ENCODE measurements at places on chromosomes 3 and 15.

DNA sequence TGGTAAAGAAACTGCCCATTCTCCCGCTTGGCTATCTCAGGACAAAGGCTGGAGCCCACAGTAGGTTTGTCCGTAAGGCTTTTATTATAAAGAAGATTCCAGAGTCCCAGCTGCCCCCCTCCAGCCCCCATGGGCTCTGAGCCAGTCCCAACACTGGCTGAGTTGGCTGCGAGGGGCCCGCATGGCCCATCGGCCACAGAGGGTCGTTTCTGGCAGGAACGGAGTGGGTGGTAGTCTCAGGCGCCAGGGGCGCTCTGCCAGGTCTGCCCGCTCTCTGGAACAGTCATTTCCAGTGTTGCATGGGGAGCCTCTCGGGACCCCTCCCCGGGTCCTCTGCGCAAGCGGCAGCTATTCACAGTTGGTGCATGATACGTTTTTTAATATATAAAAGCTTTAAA is 12.2 kb downstream of the H1-8 start:
- DNase-seq: no peak

GRCh38 chr3:9501226-9501625 is 52.4 kb downstream of the LHFPL4 start:
- no peak for DNase-seq

GRCh38 chr15:93088200-93088980 is 621 bp downstream of the RGMA start:
- no peak for DNase-seq

DNA sequence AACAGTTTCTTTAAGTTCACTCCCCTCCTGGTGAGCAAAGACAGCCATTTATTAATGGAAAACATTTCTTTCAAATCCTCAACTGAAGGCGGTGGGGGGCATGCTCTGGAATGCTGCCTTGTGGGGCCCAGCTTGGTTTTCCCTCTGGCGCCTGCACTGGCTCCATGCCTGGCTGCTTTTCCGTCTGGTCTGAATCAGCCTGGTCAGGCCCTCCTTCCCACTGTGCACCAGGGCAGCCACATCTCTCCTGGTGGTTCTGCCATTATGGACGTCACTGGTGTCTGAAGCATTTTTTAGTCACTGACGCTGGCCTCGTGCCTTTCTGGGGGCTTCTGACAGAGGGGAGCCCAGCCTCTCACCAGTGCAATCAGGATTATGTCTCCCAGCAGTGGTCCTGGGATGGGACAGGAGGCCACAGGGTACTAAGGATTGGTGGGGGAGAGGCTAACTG is 57.6 kb upstream of the APEH start:
- DNase-seq: peak; percentile 39

GRCh38 chr15:83610901-83611685 is 42.8 kb upstream of the ADAMTSL3 start:
- DNase-seq: no peak

DNA sequence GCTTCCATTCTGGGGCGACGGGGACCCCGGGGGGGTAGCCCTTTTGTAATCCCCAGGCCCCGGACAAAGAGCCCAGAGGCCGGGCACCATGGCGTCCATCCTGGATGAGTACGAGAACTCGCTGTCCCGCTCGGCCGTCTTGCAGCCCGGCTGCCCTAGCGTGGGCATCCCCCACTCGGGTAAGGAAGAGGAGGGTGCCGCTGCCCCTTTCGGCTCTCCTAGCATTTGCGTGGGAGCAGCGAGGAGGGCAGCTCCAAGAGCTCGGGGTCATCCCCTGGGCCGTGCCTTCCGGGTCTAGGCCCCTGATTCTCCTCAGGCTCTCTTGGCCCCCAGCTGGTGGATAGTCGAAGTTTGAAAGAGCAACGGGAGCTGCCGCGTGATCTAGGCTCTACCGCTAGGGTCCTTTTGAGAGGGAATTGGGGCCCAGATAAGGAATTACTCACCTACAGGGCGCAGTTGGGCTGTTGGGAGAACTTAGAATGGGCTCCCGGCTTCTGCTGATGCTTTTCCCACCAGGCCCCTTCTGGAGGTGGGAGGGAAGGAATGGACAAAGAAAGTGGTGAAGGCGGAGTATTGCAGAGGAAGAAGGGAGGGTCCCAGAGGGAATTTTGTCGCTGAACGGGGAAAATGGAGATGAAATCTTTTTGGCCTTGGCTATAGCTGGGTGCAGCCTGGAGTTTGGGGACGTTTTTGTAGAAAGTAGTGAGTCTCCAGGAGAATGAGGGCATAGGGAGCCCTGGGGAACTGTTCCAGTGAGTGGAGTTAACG is 615 bp downstream of the VPS18 start:
- peak; percentile 50 for DNase-seq

- DNase-seq: no peak
Observed at GRCh38 chr3:139639662-139640061, 38.1 kb downstream of the NMNAT3 start.

DNA sequence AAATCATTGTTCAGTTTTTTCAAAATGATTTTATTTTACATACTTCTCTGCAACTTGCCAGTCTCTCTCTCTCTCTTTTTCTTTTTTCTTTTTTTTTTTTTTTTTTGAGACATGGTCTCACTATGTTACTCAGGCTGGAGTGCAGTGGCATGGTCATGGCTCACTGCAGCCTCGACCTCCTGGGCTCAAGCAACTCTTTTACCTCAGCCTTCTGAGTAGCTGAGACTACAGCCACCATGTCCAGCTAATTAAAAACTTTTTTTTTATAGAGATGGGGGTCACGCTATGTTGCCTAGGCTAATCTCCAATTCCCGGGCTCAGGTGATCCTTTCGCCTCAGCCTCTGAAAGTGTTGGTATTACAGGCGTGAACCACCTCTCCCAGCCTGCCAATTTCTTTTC is 12.1 kb upstream of the ARID3B start:
- no peak for DNase-seq

- no peak for DNase-seq
Observed at GRCh38 chr3:136211547-136211946, 15.4 kb upstream of the MSL2 start.

- no peak for DNase-seq
Observed at GRCh38 chr3:172186607-172187006, 147.2 kb downstream of the FNDC3B start.

GRCh38 chr3:17709236-17709810 is 33.1 kb downstream of the TBC1D5 start:
- no peak for DNase-seq

GRCh38 chr3:36991147-36991546 is 1.8 kb downstream of the EPM2AIP1 start:
- no peak for DNase-seq

GRCh38 chr3:108780235-108780634 is 23.0 kb upstream of the RETNLB start:
- no peak for DNase-seq

- peak; percentile 63 for DNase-seq
Observed at GRCh38 chr3:8891774-8892173, 71.5 kb downstream of the RAD18 start.

GRCh38 chr3:12227833-12228232 is 61.0 kb upstream of the PPARG start:
- peak; percentile 62 for DNase-seq

GRCh38 chr3:83524901-83525300 is 1433.9 kb upstream of the CADM2 start:
- no peak for DNase-seq

DNA sequence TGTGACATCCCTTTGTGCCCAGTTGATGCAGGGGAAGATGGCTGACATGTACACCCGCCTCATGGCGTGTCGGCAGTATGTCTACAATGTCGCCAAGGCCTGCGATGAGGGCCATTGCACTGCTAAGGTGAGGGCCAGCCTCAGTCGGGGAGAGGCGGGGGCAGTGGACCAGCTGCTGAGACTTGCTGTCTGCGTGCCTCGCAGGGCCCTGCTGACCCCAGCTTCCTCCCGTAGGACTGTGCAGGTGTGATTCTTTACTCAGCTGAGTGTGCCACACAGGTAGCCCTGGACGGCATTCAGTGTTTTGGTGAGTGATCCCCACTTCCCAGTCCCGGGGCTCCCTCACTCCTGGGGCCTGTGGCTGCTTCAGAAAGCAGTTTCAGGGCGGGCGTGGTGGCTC is 10.5 kb downstream of the IVD start:
- no peak for DNase-seq

DNA sequence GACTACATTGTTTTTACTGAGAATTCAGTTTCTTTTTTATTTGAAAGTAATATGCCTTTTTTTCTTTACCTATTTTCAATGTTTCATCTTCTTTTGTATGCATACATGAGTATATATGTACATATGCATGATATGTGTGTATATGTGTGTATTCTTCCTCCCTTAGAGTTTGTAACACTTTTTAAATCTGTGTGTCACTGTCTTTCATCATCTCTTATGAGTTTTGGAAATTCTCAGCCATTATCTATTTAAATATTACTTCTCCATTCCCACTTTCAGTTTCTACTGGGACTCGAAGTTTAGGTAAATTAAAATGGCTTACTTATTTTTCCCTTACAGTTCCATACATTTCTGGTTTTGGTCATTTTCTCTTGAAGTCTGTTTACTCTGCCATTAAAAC is 754.1 kb downstream of the GRM7 start:
- DNase-seq: no peak

DNA sequence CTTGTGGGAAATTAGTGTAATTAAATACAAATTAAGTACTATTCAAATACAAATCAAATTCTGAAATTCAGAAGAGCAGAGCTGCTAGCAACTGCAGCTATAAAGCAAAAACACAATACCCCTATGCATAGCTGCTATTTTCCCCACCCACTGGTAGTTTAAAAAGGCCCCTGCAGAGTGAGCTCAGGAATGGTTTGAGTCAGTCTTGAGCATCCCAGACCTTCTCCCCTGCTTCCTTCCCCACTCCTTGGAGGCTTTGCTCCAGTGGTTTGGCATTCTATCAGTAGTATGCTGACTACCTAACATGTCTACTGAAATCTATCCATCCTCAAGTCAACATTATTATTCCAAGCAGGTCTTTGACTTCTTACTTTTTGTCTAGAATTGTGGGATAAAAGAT is 53.0 kb downstream of the EFHB start:
- no peak for DNase-seq

- no peak for DNase-seq
Observed at GRCh38 chr3:79056498-79056897, 711.3 kb downstream of the ROBO1 start.

GRCh38 chr3:119239206-119239820 is 1.4 kb downstream of the B4GALT4 start:
- no peak for DNase-seq

GRCh38 chr3:187369089-187369447 is 883 bp downstream of the RTP4 start:
- no peak for DNase-seq

DNA sequence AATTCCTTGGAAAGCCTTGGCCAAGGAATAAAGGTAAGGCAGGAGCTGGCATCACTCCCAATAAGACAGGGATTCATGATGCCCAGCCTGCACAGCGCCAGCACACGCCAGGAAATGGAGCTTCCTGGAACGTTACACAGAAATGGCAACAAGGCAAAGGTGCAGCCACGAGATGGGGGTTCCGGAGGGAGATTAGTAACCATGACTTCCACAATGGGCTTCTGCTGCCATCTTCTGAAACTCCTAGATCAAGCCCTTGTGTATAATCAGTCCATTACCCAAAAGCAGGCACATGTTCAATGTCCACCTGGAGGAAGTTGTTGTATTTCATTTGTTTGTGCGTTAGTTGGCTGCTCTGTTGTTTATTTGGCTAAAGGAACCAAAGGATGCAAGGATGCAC is 131.2 kb upstream of the TRIM42 start:
- DNase-seq: no peak

- no peak for DNase-seq
Observed at GRCh38 chr3:164326714-164327113, 751.6 kb downstream of the SI start.

DNA sequence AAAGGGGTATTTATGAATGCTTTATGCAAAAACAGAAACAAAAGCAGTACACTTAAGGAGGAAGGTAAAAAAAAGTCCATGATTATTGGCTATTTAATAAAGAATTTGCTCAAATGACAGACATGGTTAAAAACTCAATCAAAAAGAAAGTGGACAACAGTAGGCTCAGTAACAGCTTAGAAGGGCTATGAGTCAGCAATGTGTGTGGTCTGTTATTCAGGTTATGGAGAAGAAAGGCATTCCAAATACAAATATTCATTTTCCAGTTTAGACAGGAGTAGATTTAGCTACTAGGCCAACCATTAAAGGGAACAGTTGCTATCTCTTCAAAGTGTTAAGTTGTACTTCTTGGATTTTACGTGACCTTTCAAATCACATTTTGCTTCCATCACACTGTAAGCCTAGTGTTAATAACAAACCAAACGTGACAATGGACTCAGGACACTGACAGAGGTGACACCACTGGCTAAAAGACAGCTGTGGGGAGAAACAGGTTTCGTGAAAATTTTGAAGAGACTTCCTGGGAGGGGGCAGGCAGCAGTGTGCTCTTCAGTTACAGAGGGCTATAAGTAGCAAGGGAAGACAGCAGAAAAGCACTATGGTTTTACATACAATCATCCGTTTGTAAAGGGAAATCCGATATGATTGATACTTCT is 41.7 kb upstream of the MYO5C start:
- no peak for DNase-seq

DNA sequence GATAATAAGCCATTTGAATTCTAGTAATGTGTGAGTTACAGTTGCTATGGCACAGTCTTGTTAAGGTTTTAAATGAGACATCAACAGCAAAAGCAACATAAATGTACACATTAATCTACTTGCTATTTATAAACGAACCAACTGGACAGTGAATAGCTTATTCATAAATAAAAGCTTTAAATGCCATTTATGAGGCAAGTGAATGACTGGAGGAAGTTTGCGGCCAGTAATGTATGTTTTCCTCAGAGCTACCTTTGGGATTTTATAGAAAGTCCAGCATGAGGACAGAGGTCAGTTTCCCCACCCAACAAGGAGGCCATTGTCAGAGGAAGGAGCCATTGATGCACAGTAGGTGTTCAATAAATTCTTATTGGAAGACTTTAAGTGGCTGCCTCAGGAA is 48.0 kb upstream of the PXYLP1 start:
- no peak for DNase-seq

GRCh38 chr15:55737373-55737772 is 5.6 kb downstream of the PRTG start:
- DNase-seq: no peak

Measured in retinal pigment epithelial cell (primary cell).